ENCODE measurements at places on chromosomes 7 and 10. TPM values are rescaled to one million over a fixed set of nuclear protein-coding genes. Genes with fewer than 3 reads are reported as not detected.

The DYNC1I1 gene
- not detected for polyA plus RNA-seq

The PRTFDC1 gene
- not detected for polyA plus RNA-seq

The VWC2 gene
- not detected for polyA plus RNA-seq

The VWA2 gene
- polyA plus RNA-seq, result not detected

The C7orf57 gene
- not detected for polyA plus RNA-seq

The SH2D4B gene
- not detected for polyA plus RNA-seq

The PRR15 gene
- polyA plus RNA-seq, result not detected

The EBF3 gene
- polyA plus RNA-seq, result not detected

The IKZF1 gene
- polyA plus RNA-seq, result 213 TPM

The ADIRF gene
- not detected for polyA plus RNA-seq

The EFCAB10 gene
- polyA plus RNA-seq, result not detected

The ZNF485 gene
- 4.2 TPM for polyA plus RNA-seq

The MCM10 gene
- not detected for polyA plus RNA-seq

The MACC1 gene
- polyA plus RNA-seq, result 1.2 TPM

Data from IgD-negative memory B cell (primary cell).